ENCODE measurements at places on chromosomes 6 and 20.

GRCh38 chr6:155261111-155261900 lies 2.5 kb upstream of the CLDN20 start:
- no peak for DNase-seq

GRCh38 chr6:40950986-40951698 lies 87.9 kb downstream of the UNC5CL start:
- DNase-seq, result peak; percentile 73

GRCh38 chr20:32515631-32516101 lies 69.5 kb downstream of the NOL4L start:
- no peak for DNase-seq

GRCh38 chr6:110329714-110330436 lies 28.3 kb downstream of the METTL24 start:
- no peak for DNase-seq

DNA sequence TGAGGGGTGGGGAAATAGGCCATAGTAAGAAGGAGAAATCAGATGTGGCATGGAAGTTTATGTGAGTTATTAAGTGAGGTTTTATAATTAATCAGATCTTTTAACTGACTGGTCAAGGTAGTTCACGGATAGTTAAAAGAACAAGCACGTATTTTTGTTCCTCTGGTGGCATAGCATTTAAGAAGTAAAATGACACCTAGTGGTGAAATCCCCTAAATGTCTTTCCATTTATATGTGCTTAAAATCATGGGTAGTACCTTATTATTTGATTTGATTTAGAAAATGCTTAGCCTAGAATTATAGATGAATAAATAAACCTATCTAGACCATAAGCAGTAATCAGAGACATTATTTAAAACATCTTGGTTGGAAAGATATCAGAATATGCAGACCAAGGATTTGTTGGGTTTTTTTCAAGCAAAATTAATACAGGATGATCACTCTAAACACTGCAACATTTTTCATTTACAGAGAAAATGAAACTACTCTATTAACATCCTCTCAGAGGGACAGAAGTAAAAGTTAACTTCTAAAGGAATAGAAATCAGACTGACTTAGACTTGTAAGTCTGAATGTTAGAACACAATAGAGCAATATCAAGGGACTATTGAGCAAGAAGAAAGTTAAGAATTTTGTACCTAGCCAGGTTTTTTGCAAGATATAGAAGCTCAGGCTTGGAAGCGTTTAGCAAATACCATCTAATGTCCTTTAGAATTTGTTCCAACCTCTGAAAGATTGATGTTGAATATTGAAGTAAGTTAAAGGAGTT lies 81.1 kb downstream of the STXBP5 start:
- DNase-seq, result peak; percentile 34

DNA sequence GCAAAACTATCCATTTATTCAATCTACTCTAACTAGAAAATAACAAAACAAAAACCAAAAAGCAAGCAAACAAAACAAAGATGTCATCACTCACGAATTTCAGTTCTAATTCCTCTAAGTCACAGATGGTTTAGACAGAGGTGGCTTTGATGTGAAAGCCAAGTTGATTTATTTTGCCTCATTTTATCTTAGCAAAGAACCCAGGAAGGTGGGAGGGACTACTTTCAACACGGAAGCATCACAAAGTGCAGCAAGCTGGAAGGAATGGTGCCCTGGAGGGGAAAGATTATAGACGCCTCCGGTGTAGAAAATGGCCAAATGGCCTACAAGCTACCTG lies 88.4 kb downstream of the LAMP5 start:
- DNase-seq, result no peak

GRCh38 chr20:20849161-20849560 lies 136.7 kb upstream of the RALGAPA2 start:
- no peak for DNase-seq

DNA sequence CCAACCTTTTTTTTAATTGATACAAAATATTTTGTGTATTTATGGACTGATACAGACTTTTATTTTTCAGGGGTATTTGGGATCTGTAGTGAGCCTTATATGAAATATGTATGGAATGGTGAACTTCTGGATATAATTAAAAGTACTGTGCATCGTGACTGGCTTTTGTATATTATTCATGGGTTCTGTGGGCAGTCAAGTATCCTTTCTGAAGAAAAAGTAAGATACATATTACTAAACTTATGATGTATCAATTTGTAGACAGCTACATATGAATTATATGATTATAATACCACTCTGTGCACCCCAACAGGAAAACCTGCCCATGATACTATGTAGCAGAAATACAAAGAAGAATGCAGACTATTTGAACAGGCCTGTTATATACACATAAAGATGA lies 47.2 kb downstream of the FIG4 start:
- no peak for DNase-seq

GRCh38 chr6:168825226-168826077 lies 384.5 kb downstream of the SMOC2 start:
- no peak for DNase-seq

DNA sequence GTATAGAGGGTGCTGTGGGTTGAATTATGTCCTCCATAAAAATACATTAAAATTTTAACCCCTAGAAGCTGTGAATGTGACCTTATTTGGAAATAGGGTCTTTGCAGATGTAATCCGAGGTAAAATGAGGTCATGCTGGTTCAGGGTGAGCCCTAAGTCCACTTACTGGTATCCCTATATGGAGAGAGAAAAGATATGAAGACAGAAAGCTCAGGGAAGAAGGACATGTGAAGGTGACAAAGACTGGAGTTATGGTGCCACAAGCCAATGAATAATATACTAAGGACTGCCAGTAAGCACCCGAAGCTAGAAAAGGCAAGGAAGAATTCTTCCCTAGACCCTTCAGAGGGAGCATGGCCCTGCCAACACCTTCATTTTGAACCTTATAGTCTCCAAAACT lies 50.2 kb downstream of the PLN start:
- no peak for DNase-seq

DNA sequence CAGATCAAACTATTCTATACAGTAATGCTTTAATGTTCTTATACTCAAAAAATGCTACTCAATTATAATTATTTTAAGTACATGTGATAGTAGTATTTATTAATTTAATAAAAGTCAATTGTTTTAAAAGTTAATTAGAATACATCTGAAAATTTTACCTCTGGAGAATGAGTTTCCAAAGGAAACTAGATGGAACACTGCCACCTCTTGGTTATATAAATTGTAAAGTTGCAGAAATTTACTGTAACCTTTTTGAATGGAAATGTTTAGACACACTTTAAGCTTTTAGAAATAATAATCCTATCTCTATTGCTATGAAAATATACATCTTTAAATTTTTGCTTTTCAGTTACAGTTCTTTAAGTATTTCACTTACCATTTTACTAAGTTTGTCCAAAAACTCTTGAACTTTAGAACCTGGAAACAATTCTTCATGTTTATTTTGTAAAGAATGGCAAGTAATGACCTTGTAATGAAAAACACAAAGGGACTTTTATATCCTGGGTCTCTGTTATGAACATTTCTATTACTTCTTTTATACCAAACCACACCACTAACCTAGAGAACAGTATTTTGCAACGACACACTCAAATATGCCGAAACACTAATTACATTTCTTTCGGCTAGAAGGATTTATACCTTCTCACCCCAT lies 10.9 kb upstream of the BMP5 start:
- no peak for DNase-seq

DNA sequence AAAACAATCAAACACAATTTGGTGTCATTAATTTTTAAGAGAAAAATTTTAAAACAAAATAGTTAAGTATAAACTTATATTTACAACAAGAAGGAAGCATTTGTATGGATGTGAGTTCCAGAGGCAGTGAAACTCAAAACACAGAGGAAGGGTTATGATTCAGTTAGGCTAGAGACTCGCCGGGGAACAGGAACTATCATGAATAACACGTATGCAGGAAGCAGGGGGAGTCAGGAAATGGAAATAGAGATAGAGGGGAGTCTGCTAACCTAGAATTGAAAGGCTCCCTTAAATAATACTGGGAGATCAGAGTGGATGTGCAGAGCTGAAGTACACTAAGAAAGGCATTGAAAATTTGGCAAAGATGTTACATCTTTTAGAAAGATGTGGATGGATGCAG lies 14.2 kb upstream of the HLA-DRB1 start:
- DNase-seq, result no peak

DNA sequence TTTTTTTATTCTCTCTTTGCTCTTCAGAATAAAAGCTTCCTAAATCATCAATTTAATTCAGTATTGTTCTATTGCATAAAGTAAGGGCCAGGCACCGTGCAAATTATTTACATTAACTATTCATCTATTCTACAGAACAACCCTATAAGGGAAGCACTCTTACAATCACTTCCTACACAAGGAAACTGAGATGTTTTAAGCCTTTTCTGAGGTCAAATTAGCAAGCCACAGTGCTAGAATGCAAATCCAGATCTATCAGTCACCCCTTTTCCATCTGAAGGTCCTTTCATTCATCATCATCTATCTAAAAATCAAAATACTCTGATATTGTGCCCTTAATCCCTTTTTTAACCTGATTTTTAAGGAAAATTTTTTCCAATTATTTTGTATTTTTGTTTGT lies 31.2 kb downstream of the FRK start:
- DNase-seq, result no peak

- DNase-seq, result peak; percentile 43
Observed at GRCh38 chr6:1770435-1770843, 160.7 kb downstream of the FOXC1 start.

GRCh38 chr6:125363039-125363823 lies 61.5 kb upstream of the HDDC2 start:
- DNase-seq, result peak; percentile 13

- peak; percentile 86 for DNase-seq
Observed at GRCh38 chr6:81938014-81938856, 185.8 kb upstream of the TENT5A start.

DNA sequence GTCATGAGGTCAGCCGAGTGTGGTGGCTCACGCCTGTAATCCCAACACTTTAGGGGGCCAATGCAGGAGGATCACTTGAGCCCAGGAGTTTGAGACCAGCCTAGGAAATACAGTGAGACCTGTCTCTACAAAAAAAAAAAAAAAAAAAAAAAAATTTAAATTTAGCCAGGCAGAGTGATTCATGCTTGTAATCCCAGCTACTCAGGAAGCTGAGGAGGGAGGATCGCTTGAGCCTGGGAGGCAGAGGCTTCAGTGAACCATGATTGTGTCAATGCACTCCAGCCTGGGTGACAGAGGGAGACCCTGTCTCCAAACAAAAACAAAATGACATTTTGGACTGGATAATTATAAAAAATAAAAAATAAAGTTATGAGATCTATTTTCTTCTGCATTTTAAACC lies 56.2 kb downstream of the ADGRF1 start:
- DNase-seq, result no peak

- DNase-seq, result no peak
Observed at GRCh38 chr20:53899351-53900167, 170.8 kb downstream of the BCAS1 start.

Measured in astrocyte of the cerebellum (primary cell).